NCI-H526 (cell line): ENCODE measurements at places on chromosomes 2 and 18.

- DNase-seq: peak; percentile 47
Measured at GRCh38 chr18:32919799-32920198, 147.0 kb upstream of the KLHL14 start.

GRCh38 chr2:88739985-88740600, 48.6 kb downstream of the RPIA start:
- peak; percentile 38 for DNase-seq

GRCh38 chr2:166230724-166231070, 102.9 kb upstream of the SCN1A start:
- peak; percentile 52 for DNase-seq

- DNase-seq: no peak
Measured at GRCh38 chr2:60966507-60967405, 50.8 kb upstream of the PEX13 start.

DNA sequence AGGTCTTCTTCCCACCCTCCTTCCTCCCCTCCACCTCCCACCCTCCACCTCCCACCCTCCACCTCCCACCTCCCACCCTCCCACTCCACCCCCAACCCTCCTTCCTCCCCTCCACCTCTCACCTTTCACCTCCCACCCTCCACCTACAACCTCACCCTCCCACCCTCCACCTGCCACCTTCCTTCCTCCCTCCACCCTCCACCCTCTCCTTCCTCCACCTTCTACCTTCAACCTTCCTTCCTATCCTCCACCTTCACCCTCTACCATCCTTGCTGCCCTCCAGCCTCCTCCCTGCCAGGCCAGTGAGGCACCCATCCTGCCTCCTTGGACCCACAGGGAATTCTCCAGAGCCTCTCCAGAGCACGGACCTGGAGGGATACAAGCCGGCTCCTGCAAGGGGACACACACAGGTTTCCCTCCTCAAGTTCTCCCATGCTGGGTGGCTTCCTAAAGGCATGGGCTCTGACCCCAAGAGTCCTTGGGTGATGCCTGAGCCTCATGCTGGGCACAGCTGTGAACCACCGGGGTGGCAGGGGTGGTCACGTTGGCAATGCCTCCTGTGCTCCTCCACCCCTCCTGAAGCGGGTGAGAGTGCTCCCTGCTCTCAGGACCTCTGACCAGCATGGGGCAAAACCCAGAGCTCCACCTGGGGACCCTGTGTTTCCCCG, 293.0 kb downstream of the NDUFA10 start:
- DNase-seq: no peak

DNA sequence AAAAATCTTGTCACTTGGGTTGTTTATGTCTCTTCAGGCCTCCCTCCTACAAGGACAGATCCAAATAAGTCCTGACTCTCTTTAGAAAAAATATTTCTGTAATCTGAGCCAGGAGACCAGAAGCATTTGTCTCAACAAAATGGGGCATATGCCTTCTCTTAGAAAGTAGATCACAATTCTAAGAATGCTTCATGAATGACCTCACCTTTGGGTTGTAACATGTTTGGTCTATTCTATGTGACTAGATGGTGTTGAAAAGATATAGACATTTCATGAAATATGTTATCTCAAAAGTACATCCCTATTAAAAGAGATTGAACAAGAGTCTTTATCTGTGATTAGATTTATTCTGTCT, 159.0 kb upstream of the SETBP1 start:
- DNase-seq: no peak

- DNase-seq: peak; percentile 57
Measured at GRCh38 chr2:101361121-101361520, 26.2 kb downstream of the CREG2 start.

DNA sequence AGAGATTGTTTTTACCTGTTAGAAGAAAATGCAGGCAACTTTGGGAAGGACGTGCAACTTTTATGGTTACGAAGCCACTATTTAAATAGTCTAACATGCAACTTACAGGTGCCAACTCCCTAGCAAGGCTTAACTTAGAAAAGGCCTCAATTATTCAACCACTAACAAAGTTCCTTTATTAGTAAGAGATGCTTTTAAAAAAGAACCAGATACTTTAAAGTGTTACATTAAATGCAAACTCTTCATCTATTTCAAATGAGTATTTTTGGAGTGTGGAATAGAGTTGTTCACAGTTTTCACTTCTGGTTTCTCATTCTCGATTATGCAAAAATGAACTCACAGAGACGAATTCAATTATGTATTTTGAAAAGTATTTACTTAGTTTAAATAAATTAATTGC, 51.7 kb downstream of the PELI1 start:
- no peak for DNase-seq

DNA sequence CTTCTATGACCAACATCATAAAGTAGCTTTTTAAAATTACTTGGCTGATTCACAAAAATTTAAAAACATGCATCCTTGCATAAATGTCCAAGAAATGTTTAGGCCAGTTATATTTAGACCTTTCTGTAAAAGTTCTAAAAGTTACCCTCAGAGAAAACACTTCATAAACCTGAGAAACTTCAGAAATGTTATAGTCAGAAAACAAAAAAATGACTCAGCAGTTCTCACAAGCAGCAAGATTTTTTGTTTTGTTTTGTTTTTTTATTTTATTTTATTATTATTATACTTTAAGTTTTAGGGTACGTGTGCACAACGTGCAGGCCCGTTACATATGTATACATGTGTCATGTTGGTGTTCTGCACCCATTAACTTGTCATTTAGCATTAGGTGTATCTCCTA, 648.1 kb downstream of the LRP1B start:
- no peak for DNase-seq

GRCh38 chr2:241445426-241445825, 63.0 kb downstream of the STK25 start:
- DNase-seq: no peak

GRCh38 chr2:128362889-128363228, 44.2 kb upstream of the HS6ST1 start:
- no peak for DNase-seq

- no peak for DNase-seq
Measured at GRCh38 chr2:174031226-174031625, 66.1 kb upstream of the SP3 start.

DNA sequence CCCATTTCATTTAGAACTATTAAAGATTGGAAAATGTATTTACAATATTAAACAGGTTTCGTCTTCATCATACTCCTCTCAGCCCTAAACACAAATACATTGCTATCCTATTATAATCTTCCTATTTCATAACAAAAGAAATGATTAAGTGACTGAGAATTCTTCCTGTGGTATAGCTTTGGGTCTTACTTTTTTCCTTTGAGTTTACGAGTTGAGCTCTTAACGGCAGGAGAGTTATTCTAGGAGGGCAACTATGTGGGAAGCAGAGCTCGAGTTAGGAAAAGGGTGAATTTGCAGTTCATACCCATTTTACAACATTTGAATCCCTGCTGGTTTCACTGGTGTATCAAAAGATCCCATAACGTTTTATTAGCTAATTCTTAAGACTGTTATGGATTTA, 105.0 kb downstream of the FIGN start:
- no peak for DNase-seq

DNA sequence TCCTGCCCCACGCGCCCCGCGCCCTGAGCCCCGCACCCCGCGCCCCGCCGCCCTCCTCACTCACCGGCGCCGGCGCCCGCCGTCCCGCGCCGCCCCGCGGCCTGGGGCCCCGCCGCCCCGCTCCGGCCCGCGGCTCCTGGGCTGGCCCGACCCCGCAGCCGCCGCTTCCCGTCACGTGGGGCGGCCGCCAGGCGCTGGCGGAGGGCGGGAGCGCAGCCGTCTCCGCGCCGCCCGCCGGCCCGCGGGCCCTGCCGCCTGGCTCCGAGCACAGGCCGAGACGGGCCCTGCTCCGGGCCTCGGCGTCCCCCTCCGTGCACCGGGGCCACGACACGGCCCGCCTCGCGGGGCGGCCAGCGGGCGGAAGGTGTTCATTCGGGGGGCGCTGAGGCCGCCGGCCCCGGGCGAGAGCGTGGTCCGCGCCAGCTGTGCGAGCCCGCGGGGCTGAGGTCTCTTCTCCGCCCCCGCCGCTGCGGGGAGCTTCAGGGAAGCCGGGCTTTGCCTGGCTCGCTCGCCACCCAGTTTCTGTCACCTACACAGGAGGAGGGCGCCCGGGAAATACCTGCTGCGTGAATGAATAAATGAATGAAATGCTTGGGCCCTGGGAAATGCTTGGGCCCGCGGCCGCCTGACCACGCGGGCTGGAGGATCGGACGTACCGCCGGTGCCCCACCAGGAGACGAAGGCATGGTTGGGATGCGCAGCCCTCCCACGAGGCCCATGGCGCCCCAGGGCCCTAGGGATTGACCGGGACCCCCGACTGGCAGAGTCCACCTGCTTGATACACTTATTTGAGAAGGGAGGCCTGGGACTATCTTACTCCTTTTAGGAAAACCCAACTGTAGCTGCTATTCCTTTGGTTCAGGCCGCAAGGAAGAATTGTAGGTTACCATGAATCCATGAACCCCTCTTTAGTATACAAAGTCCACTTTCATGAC, at the start of gene TGFBRAP1:
TGFBRAP1 (minus strand) TSS at position 175 of the 935 bp plus-strand sequence. CDS start 21,434 bp downstream, outside the sequence.
- DNase-seq: peak; percentile 70

GRCh38 chr2:217900010-217900779, 102.6 kb downstream of the TNS1 start:
- no peak for DNase-seq
